ENCODE measurements at places on chromosomes 12 and 14.

DNA sequence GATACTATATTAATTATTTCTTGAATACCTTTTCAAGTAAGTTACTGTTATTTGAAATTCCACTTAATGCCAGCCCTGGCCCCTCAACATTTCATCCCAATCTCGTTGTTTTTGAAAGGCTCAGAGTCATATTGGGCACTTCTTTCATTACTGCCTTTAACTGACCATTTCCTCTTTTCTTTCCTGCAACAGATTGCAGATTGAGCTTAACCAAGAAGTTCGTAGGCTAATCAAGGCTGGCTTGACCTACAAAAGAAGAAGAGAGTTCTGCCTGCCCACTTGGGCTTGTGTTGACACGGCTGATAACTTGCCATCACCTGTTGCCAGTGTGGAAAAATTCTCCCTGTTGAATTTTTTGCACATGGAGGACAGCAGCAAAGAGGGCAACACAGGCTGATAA is 91.0 kb downstream of the FLRT2 start:
- no peak for DNase-seq

DNA sequence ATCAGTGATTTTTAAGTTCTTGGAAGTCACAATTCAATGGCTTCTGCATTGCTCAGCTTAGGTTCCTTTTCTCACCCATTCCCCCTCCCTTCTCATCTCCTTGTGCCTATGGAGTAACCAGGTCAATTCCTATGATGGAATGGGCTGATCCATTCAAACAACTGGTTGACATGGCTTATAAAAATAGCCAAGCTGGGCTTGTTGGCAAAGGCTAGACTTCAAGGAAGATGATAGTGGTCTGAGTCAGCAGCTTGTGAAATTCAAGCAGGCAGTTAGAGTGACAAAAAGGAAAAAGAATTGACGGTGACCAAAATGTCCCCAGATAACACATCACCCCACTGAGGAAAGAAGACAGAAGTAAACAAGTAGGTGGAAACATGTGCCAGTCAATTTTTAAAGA is 119.9 kb upstream of the PCED1B start:
- no peak for DNase-seq

DNA sequence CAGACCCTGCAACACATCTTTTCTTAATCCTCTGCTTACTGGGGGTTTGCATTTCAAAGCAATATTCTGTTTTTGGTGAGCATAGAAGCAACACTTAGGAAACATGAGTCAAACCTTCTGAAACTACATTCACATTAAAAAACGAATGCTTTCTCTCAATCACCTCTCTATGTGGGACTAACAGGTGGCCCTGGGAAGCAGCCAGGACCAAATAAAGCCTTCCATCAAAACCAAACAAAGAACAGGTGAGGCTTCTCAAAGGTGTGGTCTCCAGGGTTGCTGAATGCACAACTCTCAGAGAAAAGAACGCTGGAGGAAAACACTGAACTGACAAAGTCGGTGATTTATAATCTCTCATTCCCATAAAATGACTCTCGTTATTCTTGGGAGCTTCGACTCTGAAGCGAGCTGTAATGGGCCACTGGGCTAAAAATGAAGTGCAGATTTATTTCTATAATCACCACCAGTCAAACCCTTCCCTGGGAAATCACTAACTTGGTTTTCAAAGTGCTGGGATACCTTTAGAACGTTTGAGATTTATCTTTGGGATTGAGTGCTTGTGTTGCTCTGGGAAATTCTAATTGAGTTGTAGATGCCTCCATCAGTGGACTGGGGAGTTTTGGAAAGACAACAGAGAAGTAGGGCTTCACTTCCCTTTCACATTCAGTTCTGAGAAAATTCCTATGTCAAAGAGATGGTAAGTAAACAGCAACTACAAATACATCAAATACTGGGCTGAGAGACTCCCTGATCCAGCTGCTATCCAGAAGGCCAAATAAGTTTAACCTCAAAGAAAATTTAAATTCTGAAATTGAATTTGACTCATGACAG is 262.0 kb upstream of the TMPO start:
- DNase-seq: no peak

DNA sequence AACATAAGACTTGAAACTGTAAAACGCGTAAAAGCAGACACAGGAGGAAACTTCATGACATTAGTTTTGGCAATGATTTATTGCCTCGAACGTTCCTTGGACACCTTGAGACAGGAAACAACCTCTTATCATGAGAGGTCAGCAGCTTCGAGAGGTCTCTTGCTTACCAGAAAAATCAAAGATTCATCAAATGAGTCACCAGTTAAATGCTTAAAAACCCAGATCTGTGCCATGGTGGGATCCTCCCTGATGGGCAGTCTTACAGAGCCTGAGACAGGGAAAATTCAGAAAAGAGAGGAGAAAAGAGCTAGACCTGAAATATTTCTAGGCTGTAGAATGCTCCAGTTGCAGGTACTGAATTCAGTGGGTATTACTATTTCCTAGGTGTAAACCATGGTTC is 1093.9 kb downstream of the AACS start:
- DNase-seq: no peak

DNA sequence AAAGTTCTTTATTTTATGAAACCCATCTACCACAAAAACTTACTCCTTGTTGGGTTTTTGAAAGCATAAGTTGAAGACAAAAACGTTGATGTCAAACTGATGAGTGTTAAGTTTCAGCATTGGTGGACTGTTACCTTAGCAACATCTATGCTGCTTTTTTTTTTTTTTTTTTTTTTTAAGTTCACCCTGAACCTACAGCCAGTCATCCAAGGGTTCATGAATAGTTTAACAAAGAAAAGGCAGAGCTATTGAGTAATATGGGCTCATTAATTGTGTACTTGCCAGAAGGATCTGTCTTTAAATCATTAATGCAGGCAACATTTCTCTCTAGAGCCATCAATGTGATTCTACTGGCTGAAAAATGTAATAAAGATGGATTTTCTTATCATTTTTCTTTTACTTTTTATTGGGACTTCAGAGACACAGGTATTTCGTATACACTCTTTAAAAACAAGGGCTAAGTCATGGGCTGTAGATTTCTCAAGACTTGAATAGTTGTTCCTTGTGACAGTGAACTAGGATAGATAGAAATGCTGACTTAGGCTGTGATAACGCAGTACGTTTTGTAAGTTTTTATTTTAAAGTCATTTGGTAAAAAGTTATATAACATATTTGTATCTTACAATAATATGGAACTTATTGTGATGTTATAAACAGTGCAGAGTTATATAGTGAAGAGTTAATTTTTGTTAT is at the start of gene PTPRQ:
Gene PTPRQ, plus strand, starts transcription at position 262 of the 693 bp plus-strand sequence. Its CDS starts 111 bp downstream, at position 373.
- DNase-seq: no peak

DNA sequence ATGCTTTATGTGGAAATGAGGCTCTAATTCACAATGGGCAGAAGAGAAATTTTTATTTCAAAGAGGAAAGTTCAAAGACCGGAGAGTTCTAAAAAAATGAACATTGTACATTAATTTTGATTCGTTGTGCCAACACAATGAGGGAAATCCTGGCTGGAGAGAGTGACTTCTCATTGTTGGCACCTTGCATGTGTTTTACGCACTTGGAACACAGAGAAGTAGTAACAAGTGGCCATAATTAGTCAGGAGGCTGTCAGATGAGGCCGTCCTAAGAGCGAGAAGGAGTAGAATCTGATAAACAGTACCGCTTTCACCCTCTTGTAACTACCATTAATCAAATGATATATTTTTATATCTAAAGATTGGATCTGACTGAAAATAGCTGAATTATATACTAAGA is 6.9 kb downstream of the LMO3 start:
- DNase-seq: no peak

- DNase-seq: no peak
Observed at GRCh38 chr12:113092607-113093408, 36.3 kb downstream of the DTX1 start.

- no peak for DNase-seq
Observed at GRCh38 chr14:94213741-94214140, 39.6 kb downstream of the PPP4R4 start.

- DNase-seq: no peak
Observed at GRCh38 chr14:104353921-104354701, 215.7 kb downstream of the KIF26A start.

DNA sequence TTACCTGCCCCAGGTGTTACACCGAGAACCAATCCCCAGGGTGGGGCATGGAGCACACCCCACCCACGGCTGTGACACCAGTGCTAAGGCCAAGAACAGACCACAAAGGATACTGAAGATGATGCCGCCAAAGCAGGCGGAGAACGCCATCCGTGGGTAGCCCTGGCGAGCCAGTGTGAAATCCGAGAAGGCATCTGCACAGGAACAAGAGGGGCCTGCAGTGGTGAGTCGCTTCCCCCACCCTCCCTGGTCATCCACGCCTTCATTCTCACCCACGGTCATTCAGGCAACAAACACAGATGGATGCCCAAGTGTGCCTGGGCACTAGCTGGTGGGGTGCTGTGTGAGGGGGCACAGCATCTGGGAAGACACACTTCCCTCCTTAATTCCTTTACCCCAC is 28.5 kb downstream of the SLC8B1 start:
- DNase-seq: no peak

DNA sequence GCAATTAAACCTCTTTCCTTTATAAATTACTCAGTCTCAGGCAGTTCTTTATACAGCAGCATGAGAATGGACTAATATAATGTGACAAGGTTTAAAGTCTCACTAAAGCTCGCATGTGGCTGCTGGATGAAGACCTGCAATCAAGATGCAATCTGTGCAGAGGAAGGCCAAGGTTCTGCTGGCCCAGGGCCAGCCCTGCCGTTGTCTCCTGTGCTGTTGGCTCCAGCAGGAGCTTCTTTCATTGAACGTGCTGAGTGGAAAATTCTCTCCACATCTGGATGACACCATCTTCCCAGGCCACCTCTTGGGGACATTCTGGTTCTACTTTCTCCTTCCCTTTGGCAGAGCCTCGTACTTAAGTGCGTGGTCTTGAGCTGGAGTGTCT is 742.2 kb downstream of the VRK1 start:
- DNase-seq: no peak

DNA sequence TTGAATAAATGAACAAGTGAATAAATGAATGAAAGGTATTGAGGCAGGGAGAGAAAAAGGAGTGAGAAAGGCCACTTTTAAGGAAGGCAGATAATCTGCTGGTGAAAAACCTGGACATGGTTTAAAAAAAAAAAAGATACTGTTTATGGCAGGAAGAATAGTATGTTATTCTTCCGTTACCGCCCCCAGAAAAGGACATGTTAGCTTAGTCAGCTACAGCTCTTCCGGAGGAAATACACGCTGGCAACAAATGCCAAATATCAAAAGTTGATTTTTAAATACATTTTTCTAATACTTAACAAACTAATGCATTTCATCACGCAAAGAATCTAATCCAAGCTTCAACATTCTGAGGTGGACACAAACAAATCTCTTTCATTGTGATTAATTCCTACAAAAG is 43.2 kb downstream of the SLC5A8 start:
- DNase-seq: no peak

DNA sequence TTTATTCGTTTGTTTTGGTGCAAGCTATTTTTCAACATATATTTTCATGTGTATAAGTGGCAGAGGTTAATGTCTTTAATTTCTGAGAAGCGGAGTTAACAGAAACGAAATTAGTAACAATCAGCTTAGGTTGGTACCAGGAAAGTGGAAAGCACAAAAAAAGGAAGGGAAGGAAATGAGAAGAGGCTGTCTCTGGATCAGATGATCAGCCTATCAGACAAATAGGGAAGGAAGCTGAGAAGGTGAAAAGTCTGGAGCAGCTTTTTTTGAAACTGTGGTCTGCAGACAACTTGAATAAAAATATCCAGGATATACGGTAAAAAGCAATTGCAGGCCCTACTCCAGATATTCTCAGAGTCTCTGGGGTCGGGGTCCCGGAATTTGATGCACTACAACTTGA is 265.0 kb downstream of the SSPN start:
- no peak for DNase-seq

DNA sequence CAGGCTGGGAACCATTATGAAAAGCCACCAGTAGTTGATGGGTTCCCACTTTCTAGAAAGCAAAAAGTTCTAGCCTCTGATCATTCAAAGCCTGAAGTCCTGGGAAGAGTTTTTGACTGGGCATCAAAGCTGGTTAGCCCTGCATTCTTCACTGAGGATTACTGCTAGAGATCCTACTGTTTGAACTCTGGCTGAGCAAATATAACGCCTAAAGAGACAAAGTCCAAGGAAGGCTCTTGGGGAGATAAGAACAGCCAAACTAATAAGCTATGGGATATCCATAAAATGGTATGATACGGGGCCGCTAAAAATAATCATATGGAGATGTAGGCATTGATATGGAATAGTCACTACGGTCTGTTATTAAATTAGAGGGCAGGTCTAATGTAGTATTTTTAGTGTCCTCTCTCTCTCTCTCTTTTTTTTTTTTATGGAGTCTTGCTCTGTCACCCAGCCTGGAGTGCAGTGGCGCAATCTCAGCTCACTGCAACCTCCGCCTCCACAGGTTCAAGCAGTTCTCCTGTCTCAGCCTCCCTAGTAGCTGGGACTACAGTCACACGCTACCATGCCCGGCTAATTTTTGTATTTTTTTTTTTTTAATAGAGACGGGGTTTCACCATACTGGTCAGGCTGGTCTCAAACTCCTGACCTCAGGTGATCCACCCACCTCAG is 35.5 kb downstream of the PLXNC1 start:
- no peak for DNase-seq

DNA sequence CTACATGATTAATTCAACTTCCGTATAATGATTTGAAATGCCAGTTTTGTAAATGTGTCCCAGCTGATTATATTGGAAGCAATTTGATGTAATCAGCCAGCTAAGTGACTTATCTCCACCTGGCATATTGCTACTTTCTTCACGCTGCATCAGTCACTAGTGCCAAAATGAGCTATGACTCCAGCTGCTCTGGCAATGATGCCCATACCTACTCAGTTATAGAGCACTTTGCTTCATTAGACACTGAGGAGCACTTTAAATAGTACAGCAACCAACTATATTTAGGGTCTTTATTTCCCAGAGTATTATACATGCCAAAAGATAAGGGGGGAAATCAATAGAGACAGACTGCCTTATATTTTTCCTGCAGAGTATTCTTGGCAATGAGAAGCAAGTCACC is 67.9 kb upstream of the LIN7A start:
- no peak for DNase-seq

DNA sequence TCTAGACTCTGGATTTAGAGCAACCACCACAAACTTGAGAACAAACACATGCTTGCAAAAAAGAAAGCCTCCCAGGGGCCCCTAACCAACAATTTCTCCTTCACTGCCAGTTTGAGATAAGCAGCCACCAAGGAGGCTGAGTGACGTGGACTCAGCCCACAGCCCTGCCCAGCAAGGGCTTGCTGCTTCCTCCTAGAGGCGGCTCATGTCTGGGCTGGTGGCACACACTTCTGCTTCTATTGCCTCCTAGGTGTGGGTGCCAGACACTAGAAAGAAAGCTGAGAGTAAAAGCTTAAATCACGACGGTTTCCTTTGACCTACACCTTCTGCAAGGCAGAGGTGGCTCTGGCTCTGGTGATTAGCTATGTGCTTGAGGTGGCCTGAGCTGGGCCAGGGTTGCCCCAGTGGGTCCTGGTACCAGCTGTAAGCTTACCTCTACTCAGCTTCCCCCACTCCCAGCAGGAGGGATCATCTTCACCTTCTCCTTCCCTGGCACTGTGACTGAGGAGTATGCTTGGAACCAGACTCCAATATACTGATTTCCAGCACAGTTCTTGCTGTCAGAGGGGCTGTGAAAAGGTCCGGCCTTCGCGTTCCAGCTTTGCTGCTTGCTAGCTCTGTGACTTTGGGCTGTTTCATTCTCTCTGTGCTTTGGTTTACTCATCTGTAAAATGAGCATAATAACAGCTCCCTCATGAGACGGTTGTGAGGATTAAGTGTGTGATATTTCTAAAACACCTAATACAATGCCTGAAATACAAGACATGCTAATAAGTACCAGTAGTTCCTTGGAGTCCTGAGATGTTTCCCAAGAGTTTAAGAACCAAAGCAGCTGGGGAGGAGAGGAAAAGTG is 89.7 kb upstream of the PARP11 start:
- DNase-seq: no peak

- DNase-seq: no peak
Observed at GRCh38 chr12:3263939-3264922, 187.1 kb downstream of the TSPAN9 start.
